Ecto neural progenitor cell (in vitro differentiated cells): ENCODE measurements at places on chromosomes 4 and X.

- peak; percentile 53 for DNase-seq
These were observed 88.2 kb downstream of the ATP8A1 start for GRCh38 chr4:42568610-42569207.

GRCh38 chr4:4666693-4667621, 125.1 kb upstream of the STX18 start:
- peak; percentile 76 for DNase-seq

GRCh38 chrX:114903618-114904017, 113.8 kb downstream of the IL13RA2 start:
- no peak for DNase-seq

DNA sequence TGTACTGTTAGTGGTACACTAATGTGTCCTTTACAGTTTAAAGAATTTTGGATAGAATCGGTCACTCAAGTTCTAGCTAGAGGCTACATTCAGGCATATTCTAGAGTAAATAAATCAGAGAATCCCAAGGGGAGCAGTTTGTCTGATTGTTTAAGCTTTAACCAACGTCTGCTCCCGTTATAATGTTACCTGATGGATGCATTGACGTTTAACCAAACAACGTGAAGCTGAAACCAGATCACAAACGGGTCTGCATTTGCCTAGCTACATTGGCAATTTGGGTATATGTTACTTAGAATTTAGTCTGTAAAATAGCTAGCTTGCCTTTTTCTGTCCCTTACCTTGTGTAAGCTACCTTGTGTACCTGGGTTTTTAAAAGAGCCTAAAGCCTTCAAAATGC, 1.6 kb downstream of the PI4K2B start:
- no peak for DNase-seq

GRCh38 chr4:177951026-177951425, 508.8 kb upstream of the AGA start:
- no peak for DNase-seq

GRCh38 chr4:180564026-180564425, 1679.2 kb upstream of the TENM3 start:
- DNase-seq, result no peak
